ENCODE measurements at places on chromosomes 12 and 14.
A peak's percentile ranks its signal among the peaks of the same experiment; 100 is the strongest.

GRCh38 chr12:56205445-56205844 lies 16.2 kb upstream of the SMARCC2 start:
- no peak for DNase-seq

DNA sequence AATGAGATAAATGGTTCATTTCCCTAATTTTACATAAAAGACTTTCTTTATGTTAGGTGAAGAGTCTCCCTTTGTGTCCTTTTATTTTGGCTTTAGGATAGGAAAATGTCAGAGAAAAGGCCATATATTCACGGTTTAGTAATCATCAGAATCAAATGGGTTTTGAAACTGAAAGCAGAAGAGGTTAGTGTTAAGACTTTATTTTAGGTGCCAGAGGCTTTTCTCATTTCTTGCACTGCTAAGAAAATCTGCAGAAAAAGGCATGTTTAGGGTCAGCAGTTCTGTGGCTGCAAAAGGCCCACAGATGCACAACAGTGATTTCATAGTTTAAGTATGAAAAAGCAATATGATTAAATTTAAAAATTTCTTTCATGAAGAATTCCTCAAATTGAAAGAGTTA lies 80.4 kb upstream of the SINHCAF start:
- DNase-seq = no peak

DNA sequence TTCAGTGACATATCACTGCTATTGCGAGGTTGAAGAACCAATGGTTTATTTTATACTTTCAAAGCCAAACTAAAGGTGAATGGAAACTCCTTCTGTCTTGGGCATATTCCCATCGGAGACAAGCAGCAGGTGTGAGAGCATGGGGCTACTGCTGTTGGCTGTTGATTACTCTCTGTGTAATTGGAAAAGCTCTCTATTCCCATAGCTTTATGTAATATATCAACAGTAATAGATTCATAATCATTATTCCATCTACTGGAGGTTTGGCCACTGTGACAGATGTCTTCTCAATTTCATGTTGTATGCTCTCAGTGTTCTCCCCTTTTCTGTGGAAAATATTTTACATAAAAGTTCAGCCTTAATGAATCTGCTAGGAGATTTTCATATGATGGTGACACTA lies 352.0 kb downstream of the BTG1 start:
- no peak for DNase-seq

DNA sequence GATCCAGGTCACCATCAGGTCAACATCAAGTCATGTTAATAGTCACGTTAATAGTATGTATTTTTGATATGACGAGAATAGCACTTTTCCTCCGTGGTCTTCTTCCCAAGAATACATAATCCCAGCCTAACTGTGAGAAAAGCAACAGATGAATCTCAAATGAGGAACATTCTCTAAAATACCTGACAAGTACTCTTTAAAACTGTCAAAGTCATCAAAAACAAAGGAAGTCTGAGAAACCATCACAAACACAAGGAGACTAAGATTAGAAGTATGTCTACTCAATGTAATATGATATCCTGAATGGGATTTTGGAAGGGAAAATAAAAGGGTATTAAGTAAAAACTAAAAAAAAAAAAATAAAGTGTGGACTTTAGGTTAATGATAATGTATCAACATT lies 36.8 kb upstream of the GLIPR1 start:
- no peak for DNase-seq

GRCh38 chr12:71237128-71237527 lies 79.3 kb upstream of the TSPAN8 start:
- DNase-seq = no peak

DNA sequence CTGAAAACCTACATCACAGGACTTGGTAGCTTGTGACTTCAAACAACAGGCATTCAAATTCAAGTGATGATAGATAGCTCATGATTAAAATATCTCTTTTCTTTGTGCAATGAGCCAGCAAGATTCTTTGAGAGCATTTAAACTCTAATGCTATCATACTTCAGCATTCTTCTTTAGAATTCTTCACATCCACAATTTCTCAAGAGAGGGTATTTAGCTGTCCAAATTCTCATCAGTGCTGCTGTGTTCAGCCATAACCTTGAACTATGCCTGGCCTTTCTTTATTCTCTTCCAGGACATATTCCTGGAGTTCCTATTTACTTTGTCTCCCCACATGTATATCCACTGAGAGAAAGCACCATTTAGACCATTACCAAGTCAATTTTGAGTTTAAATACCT lies 321.1 kb downstream of the EGLN3 start:
- no peak for DNase-seq

- DNase-seq = no peak
Measured at GRCh38 chr14:55352201-55352600, 59.4 kb downstream of the ATG14 start.

- no peak for DNase-seq
Measured at GRCh38 chr12:85733221-85733840, 102.9 kb downstream of the RASSF9 start.

DNA sequence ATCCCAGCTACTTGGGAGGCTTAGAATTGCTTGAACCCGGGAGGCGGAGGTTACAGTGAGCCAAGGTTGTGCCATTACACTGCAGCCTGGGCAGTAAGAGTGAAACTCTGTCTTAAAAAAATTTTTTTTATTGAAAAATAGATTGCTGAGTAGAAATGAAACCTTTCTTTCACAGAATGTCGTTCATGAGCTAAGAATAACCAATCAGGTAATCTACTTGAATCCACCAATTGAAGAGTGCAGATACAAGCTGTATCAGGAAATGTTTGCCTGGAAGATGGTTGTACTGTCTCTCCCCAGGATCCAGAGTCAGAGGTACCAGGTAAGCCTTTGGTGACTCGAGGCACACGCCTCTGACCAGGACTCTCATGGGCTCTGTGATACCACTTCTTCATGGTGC lies 27.0 kb downstream of the DYNC1H1 start:
- DNase-seq = no peak

- no peak for DNase-seq
Measured at GRCh38 chr14:24880689-24881088, 169.3 kb downstream of the STXBP6 start.

GRCh38 chr14:104218361-104219180 lies 80.2 kb downstream of the KIF26A start:
- DNase-seq = no peak

- DNase-seq = no peak
Measured at GRCh38 chr14:101966742-101967141, 2.4 kb downstream of the DYNC1H1 start.

DNA sequence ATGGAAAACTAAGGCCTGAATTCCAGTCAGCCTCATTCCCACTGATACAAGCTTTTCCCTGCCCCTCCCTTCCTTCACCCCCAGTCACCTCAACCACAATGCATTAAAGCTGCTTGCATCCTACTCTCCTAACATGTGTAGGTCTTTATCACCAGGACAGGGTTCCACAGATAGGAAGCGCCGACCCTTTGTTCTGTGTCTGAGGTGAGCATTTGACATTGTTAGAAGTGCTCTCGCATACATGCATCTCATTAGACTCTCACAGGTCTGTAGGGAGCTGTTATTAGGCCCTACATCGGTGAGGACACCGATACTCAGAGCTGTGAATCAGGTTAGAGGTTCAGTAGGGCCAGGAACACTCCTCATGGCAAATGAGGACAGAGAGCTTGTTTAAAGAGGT lies 13.2 kb upstream of the EDDM3A start:
- DNase-seq = no peak

- DNase-seq = peak; percentile 63
Measured at GRCh38 chr14:33404054-33404453, 465.4 kb downstream of the NPAS3 start.
